Large intestine (tissue), 12 donors: ENCODE measurements at places on chromosomes 11 and 22. TPM values are rescaled to one million over a fixed set of nuclear protein-coding genes. Genes with fewer than 3 reads are reported as not detected.

DNA sequence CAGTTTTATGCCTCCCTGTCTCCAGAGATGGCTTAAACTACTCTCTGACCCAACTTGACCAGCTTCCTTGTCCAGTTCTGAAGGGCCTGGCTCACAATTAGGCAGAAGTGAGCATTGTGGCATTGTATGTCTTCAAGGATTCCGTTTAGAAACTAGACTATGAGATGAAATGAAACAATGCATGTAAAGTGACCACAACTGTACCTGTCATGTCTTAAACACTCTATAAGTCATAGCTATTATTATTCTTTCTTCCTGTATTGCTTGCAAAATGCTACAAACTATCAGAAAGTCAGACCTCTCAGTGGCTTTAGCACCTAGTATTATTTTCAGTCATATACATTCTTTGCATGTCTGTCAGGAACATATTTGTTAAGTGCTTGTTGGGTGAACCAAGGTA is 127.9 kb upstream of the MTMR2 start:
- H3K27me3 ChIP-seq, result no peaks in the 10 kb centered on the region
- no peaks in the 10 kb centered on the region for H3K36me3 ChIP-seq
- no peak overlapping the region for H3K27ac ChIP-seq
- DNase-seq, result no peak
- H3K4me1 ChIP-seq, result peaks cover 25% of the 10 kb centered on the region
- no peak overlapping the region for H3K4me3 ChIP-seq

DNA sequence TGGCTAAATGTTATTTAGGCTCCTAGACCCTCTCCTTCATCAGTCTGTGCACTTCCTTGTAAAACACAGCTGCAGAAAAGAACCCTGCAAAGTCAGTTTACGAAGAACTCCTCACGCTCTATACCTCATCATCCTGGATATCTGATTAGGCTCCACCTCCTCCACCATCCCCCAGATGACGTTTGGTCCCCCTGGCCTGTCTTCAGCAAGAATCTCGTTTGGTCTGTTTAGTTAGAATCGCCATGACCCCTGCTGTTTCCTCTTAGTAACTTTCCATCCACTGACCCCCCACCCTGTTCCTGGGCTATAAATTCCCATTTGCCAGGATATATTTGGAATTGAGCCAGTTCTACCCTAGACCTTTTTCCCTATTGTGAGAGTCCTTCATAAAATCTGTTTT is 214.1 kb downstream of the OPCML start:
- H3K27me3 ChIP-seq, result no peaks in the 10 kb centered on the region
- H3K27ac ChIP-seq, result no peak overlapping the region
- no peaks in the 10 kb centered on the region for H3K36me3 ChIP-seq
- DNase-seq, result no peak
- H3K4me3 ChIP-seq, result no peak overlapping the region

DNA sequence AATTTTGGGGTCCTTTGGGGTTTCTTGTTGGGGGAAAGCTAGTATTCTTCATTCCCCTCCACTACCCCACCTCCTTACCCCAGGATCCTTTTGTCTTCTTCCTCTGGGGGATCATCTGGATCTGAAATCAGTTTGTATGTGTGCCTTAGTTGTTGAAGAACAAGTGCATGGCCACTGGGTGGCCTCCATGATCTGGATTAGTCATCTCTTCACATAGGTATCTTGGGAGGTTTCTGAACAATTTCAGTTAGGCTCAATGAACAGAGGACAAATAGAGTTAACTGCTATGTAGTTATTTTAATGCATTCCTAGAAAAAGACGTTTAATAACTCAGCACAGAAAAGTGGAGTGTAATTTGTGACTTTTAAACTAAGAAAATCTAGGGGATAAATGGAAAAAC is 7.1 kb upstream of the VWA5A start:
- no peaks in the 10 kb centered on the region for H3K4me1 ChIP-seq
- no peak overlapping the region for H3K27ac ChIP-seq
- peaks cover 2% of the 10 kb centered on the region for H3K27me3 ChIP-seq
- H3K4me3 ChIP-seq, result no peak overlapping the region
- H3K36me3 ChIP-seq, result no peaks in the 10 kb centered on the region

- peaks cover 8% of the 10 kb centered on the region for H3K4me1 ChIP-seq
- peak overlapping the region; percentile 53 for H3K4me3 ChIP-seq
- no peak overlapping the region for H3K27ac ChIP-seq
Measured at GRCh38 chr11:129695571-129696308, 119.9 kb upstream of the TMEM45B start.

DNA sequence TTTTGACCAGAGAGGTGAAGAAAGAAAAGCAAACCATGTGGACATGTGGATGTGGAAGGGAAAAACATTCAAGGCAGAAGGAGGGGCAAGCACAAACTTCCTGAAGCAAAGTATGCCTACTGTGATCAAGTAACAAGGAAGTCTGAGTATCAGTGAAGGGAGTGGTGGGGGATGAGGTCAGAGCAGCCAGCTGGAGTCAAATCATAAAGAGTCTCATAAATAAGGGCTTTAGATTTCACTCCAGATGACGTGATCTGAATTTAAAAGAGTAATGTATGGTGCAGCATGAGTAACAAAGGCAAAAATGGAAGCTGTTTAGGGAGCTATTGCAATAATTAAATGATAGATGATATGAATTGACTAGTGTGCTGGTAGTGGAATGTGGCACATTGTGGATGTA is 665.4 kb upstream of the CCDC90B start:
- no peak overlapping the region for H3K4me3 ChIP-seq
- DNase-seq, result no peak
- H3K27ac ChIP-seq, result no peak overlapping the region
- no peaks in the 10 kb centered on the region for H3K4me1 ChIP-seq

DNA sequence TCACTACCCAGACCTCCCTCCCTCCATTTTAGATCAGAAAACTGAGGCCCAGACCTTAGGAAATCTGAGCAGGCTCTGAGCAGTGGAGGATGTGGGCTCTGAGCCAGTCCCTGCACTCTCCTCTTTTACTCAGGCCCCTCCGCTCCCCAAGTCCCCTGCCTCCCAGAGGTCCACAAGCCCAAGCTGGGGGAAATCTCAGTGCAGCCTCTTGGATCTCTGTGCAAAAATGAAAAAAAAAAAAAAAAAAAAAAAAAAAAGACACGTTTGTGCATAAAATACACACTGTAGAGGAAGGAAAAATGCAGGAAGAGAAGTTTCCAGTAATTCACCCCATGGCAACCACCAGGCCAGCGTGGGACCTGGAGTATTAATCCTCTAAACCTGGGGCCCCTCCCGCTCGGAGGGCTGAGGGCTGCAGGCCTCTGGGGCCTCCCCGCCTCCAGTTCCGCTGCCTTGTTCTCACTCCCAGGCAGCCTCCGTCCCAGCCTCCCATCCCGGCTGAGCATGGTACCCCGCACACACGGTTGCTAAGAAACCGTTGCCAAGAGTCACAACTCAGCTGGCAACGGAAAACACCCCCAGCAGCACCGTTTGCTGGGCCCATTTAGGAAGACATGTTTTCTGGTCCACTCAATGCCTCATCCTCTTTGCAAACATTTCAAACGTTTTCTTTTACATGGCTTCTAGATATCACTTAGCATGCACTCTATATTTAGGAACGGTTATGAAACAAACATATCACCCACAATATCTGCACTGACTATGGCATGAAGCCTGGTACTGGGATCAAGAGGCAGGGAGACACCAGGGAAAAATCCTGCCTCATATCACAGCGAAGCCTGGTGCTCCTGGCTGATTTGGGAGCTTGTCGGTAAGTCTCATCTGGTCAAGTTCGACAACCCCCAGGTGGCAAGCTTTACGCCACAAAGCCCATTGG is 227.5 kb downstream of the CTTN start:
- no peak overlapping the region for H3K4me3 ChIP-seq
- H3K27ac ChIP-seq, result no peak overlapping the region

GRCh38 chr22:46070215-46070802 is 80.0 kb upstream of the PPARA start:
- H3K27ac ChIP-seq, result peak overlapping the region; percentile 69
- H3K27me3 ChIP-seq, result peaks cover 58% of the 10 kb centered on the region
- DNase-seq, result peak; percentile 70
- peak overlapping the region; percentile 51 for H3K4me3 ChIP-seq
- peaks cover 2% of the 10 kb centered on the region for H3K36me3 ChIP-seq

GRCh38 chr11:76236092-76236999 is 30.0 kb upstream of the WNT11 start:
- peak; percentile 81 for DNase-seq
- H3K27me3 ChIP-seq, result no peaks in the 10 kb centered on the region
- H3K27ac ChIP-seq, result peak overlapping the region; percentile 64
- H3K36me3 ChIP-seq, result no peaks in the 10 kb centered on the region

- no peaks in the 10 kb centered on the region for H3K4me1 ChIP-seq
- no peak overlapping the region for H3K4me3 ChIP-seq
- H3K27ac ChIP-seq, result no peak overlapping the region
- no peaks in the 10 kb centered on the region for H3K36me3 ChIP-seq
Measured at GRCh38 chr22:42714768-42715390, 5.8 kb downstream of the A4GALT start.

DNA sequence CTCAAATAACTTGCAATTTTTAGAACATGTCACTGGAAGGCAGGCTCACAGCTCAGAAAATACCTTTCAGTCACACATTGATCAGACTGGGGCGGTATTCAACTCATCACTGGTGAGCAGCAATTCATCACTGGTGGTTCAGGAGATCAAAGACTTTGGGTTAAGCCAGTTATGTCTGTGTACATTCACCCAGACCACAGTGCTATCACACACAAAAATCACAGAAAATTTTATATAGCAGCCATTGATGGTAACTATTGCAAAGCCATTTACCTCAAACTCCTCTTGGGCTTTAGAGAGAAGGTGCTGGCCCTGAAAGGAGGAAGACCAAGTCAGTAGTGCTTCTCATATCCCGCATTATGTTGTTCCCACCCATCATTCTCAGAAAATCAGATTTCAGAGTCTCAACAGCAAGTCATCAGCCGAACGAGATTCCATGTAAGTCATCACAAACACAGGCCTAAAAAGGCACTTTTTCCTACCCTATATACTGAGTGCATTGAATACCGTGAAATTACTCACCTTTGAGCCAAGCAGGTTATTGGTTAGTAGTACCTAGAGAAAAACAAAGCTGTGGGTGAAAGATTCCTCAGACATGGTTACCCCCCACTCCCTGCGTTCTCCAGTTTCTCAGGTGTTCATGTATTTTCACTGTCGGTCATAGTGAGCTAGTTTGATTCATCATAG is 14.0 kb upstream of the WDR74 start:
- H3K4me1 ChIP-seq, result peaks cover 13% of the 10 kb centered on the region
- H3K36me3 ChIP-seq, result peaks cover 26% of the 10 kb centered on the region
- peak overlapping the region; percentile 92 for H3K4me3 ChIP-seq
- H3K27ac ChIP-seq, result no peak overlapping the region
- DNase-seq, result no peak

- H3K4me3 ChIP-seq, result no peak overlapping the region
- no peaks in the 10 kb centered on the region for H3K27me3 ChIP-seq
- peaks cover 33% of the 10 kb centered on the region for H3K4me1 ChIP-seq
- no peaks in the 10 kb centered on the region for H3K36me3 ChIP-seq
- no peak for DNase-seq
- H3K27ac ChIP-seq, result no peak overlapping the region
Measured at GRCh38 chr11:45161252-45162063, 15.0 kb downstream of the PRDM11 start.

DNA sequence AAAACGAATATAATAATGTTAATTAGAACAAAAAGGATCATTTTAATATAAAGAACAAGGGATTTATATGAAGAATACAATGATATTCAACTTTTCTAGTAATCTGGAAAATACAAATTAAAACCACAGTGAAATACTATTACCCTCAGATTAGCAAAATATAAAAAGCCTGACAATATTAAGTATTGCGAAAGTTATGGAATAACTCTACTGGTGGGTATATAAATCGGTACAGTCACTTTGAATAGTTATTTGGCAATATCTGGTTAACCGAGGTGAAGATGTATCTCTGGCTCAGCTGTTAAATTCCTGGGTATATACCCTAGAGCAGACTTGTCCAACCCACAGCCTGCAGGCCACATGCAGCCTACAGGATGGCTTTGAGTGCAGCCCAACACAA is 118.8 kb downstream of the ATM start:
- H3K4me3 ChIP-seq, result no peak overlapping the region
- H3K4me1 ChIP-seq, result peaks cover 5% of the 10 kb centered on the region
- H3K27me3 ChIP-seq, result no peaks in the 10 kb centered on the region
- no peak for DNase-seq
- H3K36me3 ChIP-seq, result peaks cover 4% of the 10 kb centered on the region

- peaks cover 7% of the 10 kb centered on the region for H3K27me3 ChIP-seq
- peaks cover 43% of the 10 kb centered on the region for H3K4me1 ChIP-seq
- peak; percentile 67 for DNase-seq
- H3K27ac ChIP-seq, result peak overlapping the region; percentile 97
- H3K4me3 ChIP-seq, result peak overlapping the region; percentile 93
- H3K36me3 ChIP-seq, result peaks cover 3% of the 10 kb centered on the region
Measured at GRCh38 chr11:17543574-17544180, 539 bp downstream of the USH1C start.

GRM5 gene
- 0.06 TPM for polyA plus RNA-seq

DEFB131B gene
- not detected for polyA plus RNA-seq

SMIM35 gene
- polyA plus RNA-seq, result 0.46 TPM
